Glomerular endothelial cell (primary cell): ENCODE measurements at places on chromosomes 12 and 14. TPM values are rescaled to one million over a fixed set of nuclear protein-coding genes. Genes with fewer than 3 reads are reported as not detected.

The SPSB2 gene
- 5.3 and 5.5 TPM in 2 replicates for total RNA-seq

The ZNF268 gene
- 10.9 and 35.6 TPM in 2 replicates for total RNA-seq

The DAO gene
- not detected in 2 replicates for total RNA-seq

The RIMBP2 gene
- total RNA-seq, result not detected in 2 replicates

The HCAR2 gene
- total RNA-seq, result not detected in 2 replicates

The ZNF891 gene
- 0.39 and 1.7 TPM in 2 replicates for total RNA-seq

The KDM2B gene
- 18.4 and 29.2 TPM in 2 replicates for total RNA-seq

The IL26 gene
- total RNA-seq, result not detected in 2 replicates

The MYF5 gene
- not detected in 2 replicates for total RNA-seq

The DCN gene
- 5.6 and 16.2 TPM in 2 replicates for total RNA-seq

The PAH gene
- total RNA-seq, result not detected in 2 replicates

The FOXA1 gene
- 0.44 and 3.3 TPM in 2 replicates for total RNA-seq

The CLEC4D gene
- not detected in 2 replicates for total RNA-seq

The SERPINA12 gene
- total RNA-seq, result not detected in 2 replicates

The SERPINA10 gene
- not detected in 2 replicates for total RNA-seq

The SYNE3 gene
- 5.8 and 7.4 TPM in 2 replicates for total RNA-seq

The RNU4-1 gene
- total RNA-seq, result under 0.01 TPM in 2 replicates

The C12orf42 gene
- total RNA-seq, result not detected in 2 replicates

The FOS gene
- 5.9 and 79.9 TPM in 2 replicates for total RNA-seq

The BCL2L14 gene
- total RNA-seq, result not detected in 2 replicates

The GPD1 gene
- total RNA-seq, result 2.6 TPM in 1 of 2 replicates, not detected in the other

The KCNC2 gene
- total RNA-seq, result not detected in 2 replicates

The TAS2R30 gene
- total RNA-seq, result 0.73 and 3.5 TPM in 2 replicates

The TTC9 gene
- 0.76 and 4.3 TPM in 2 replicates for total RNA-seq

The ATF1 gene
- 13.5 and 15.8 TPM in 2 replicates for total RNA-seq

The ACVRL1 gene
- total RNA-seq, result 933 and 964 TPM in 2 replicates

The KLRC4 gene
- total RNA-seq, result not detected in 2 replicates

The KRT3 gene
- 0.18 TPM in 1 of 2 replicates, not detected in the other for total RNA-seq

The CCDC197 gene
- not detected in 2 replicates for total RNA-seq

The MYO1H gene
- not detected in 2 replicates for total RNA-seq

The TDP1 gene
- 21.8 and 27.8 TPM in 2 replicates for total RNA-seq

The TNS2 gene
- 38.5 and 66.7 TPM in 2 replicates for total RNA-seq

The FOXM1 gene
- 7.3 and 17.6 TPM in 2 replicates for total RNA-seq

The FGD4 gene
- total RNA-seq, result 18.8 and 26.1 TPM in 2 replicates

The KRT6C gene
- total RNA-seq, result not detected in 2 replicates
